Thoracic aorta endothelial cell (primary cell): ENCODE measurements at places on chromosomes 3 and 15. TPM values are rescaled to one million over a fixed set of nuclear protein-coding genes. Genes with fewer than 3 reads are reported as not detected.

Gene REC114
- total RNA-seq: not detected in 2 replicates

Gene CCR9
- not detected in 2 replicates for total RNA-seq

Gene TM4SF1
- 845 and 906 TPM in 2 replicates for total RNA-seq

Gene MYRIP
- 17.7 and 29.0 TPM in 2 replicates for total RNA-seq

Gene CFAP100
- total RNA-seq: not detected in 2 replicates

Gene TMEM207
- total RNA-seq: not detected in 2 replicates

Gene SPINK8
- not detected in 2 replicates for total RNA-seq

Gene TLR9
- under 0.01 TPM in 1 of 2 replicates, not detected in the other for total RNA-seq

Gene PPARG
- total RNA-seq: 5.5 and 6.0 TPM in 2 replicates

Gene MEX3B
- 7.3 and 10.9 TPM in 2 replicates for total RNA-seq

Gene PARP15
- total RNA-seq: 0.53 and 0.57 TPM in 2 replicates

Gene AHSG
- total RNA-seq: not detected in 2 replicates

Gene NANOGP8
- total RNA-seq: 0.14 TPM in 1 of 2 replicates, not detected in the other

Gene ITIH4
- 0.22 and 0.40 TPM in 2 replicates for total RNA-seq

Gene GOLGA8T
- not detected in 2 replicates for total RNA-seq

Gene LMCD1
- 6.3 and 11.6 TPM in 2 replicates for total RNA-seq

Gene CLDN11
- total RNA-seq: 7.5 and 191 TPM in 2 replicates

Gene MYEF2
- 29.8 and 39.3 TPM in 2 replicates for total RNA-seq

Gene GABRR3
- not detected in 2 replicates for total RNA-seq

Gene MCTP2
- total RNA-seq: 0.53 and 2.2 TPM in 2 replicates

Gene SNX1
- 59.3 and 63.3 TPM in 2 replicates for total RNA-seq

Gene KCNMB2
- total RNA-seq: not detected in 2 replicates

Gene MAPKAPK3
- 18.9 and 31.8 TPM in 2 replicates for total RNA-seq

Gene DOCK3
- total RNA-seq: 0.13 and 0.14 TPM in 2 replicates

Gene SAMD7
- not detected in 2 replicates for total RNA-seq

Gene SERPINI2
- not detected in 2 replicates for total RNA-seq

Gene AGTR1
- total RNA-seq: not detected in 2 replicates

Gene CCDC13
- 0.07 and 0.40 TPM in 2 replicates for total RNA-seq
